Thoracic aorta (tissue), 2 donors: ENCODE measurements at places on chromosomes 16 and 17.
A peak's percentile ranks its signal among the peaks of the same experiment; 100 is the strongest.

DNA sequence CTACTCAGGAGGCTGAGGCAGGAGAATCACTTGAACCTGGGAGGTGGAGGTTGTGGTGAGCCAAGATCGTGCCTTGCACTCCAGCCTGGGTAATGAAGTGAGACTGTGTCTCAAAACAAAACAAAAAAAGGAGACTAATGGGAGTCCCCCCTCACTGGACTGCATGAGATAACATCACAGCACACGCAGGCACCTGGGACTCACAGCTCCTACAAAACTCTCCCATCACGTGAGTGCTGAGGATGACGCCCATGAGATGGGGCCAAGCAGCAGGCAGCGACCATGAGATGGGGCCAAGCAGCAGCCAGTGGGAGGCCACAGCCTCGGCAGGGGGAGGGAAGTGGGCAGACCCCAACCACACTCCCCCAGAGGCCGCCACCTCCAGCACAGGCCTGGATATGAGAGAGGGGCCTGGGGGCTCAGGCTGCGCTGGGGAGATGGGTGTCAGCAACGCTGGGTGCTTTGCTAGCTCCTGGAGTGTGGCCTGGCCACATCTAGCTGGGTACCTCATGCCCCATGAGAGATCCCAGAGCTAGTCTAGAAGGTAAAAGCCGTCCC lies 15.4 kb downstream of the DNAAF8 start:
- H3K27ac ChIP-seq: no peak overlapping the region
- H3K27me3 ChIP-seq: no peaks in the 10 kb centered on the region
- no peak for DNase-seq
- H3K4me1 ChIP-seq: peaks cover 13% of the 10 kb centered on the region
- H3K4me3 ChIP-seq: no peak overlapping the region

DNA sequence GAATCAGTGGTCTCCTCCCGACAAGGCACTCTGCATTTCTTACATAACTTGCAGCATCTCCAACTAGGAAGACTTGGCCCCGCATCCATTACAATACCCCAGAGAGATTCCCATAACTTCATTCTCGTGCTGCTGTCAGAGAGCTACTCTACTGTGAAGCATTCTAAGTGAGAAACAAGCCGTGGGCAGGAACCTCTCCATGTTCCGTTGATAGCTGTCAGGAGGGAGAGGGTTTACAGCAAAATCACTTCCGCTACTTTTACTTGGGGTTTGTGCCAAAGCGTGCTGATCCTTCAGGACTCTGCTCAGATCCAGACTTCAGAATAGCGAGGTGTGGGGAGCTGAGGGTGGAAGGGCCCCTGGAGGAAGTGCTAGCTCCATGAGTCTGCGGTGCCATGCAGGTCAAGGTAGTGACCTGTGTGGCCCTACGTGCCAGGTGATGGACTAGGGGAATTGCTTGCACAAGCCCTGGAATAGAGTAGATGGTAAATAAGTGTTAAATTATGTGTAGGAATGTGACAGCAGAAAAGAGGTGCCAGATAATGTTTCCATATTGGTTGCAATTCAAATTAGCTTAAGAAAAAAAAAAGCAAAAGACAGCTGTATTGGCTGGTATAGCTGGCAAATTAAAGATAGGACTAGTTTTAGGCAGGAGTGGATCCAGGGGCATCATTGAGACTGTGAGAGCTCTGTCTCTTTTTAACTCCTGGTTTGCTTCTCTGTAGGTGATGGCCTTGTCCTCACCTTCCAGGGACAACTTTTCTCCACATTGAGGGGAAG lies 358.5 kb upstream of the ERCC4 start:
- H3K36me3 ChIP-seq: no peaks in the 10 kb centered on the region
- no peak overlapping the region for H3K27ac ChIP-seq
- DNase-seq: no peak
- H3K27me3 ChIP-seq: no peaks in the 10 kb centered on the region
- H3K4me3 ChIP-seq: no peak overlapping the region
- no peaks in the 10 kb centered on the region for H3K4me1 ChIP-seq

GRCh38 chr17:69684251-69684650 lies 269.8 kb downstream of the MAP2K6 start:
- no peaks in the 10 kb centered on the region for H3K27me3 ChIP-seq
- no peaks in the 10 kb centered on the region for H3K4me1 ChIP-seq
- H3K4me3 ChIP-seq: no peak overlapping the region
- DNase-seq: no peak
- H3K27ac ChIP-seq: no peak overlapping the region
- no peaks in the 10 kb centered on the region for H3K36me3 ChIP-seq

DNA sequence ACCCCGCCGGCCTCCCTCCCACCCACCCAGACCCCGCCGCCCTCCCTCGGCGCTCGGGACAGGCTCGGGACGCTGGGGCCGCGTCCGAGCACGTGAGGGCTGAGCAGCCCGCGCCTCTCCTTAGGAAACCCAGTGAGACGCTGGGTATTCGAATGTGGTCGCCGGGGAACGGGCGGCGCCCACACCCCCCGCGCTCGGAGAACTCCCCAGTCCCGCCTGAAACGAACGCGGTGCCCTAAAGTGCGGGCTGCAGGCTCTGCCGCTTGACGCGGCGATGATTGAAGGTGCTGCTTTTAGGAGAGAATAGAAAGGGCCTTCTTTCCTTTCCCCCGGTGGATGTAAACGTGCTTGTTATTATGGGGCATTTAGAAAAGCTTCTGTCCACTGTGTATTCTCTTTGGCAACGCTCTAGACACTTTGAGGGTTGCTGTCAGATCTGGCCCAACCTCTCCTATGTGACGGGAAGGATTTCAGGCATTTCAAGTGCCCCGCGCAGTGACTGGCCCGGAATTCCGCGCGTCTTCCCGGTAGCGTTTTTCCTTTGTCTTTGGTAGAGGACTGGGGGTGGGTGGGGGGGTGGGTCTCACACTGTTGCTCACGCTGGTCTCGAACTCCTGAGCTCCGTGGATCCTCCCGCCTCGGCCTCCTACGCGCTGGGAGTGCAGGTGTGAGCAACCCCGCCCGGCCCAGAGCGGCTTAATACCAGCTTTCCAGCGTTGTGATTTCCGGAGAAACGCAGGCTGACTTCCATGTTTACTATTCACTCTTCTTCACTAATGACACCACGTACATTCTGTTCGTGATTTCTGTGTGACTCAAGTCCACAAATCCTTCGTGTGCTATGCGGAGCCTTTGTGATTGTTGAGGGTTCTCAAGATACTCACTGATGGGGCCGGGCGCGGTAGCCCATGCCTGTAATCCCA lies 21.8 kb upstream of the FOXK2 start:
- H3K4me1 ChIP-seq: peaks cover 34% of the 10 kb centered on the region
- H3K27me3 ChIP-seq: no peaks in the 10 kb centered on the region
- H3K27ac ChIP-seq: peak overlapping the region; percentile 70
- H3K4me3 ChIP-seq: peak overlapping the region; percentile 94
- no peak for DNase-seq

DNA sequence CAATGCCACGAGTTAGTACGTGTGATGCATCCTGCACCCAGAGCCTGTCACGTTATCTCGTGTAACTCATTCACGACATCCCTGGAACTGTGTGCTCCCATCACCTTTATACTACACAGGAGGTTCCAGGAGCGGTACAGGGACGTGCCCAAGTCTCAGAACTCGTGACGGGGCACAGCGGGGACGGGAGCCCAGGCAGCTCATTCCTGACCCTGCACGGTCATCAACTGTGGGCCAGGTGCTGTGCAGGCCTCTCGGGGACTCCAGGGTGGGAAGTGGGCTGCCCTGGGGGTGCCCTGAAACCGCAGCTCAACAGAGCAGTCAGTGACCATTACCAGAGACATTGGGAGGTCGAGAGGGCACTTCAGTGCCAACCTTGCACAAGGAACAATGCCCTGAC lies 11.1 kb upstream of the KIF19 start:
- H3K27me3 ChIP-seq: no peaks in the 10 kb centered on the region
- no peak for DNase-seq
- H3K4me3 ChIP-seq: no peak overlapping the region

GRCh38 chr16:53998966-53999522 lies 287.5 kb downstream of the IRX3 start:
- H3K36me3 ChIP-seq: peaks cover 2% of the 10 kb centered on the region
- no peak overlapping the region for H3K27ac ChIP-seq
- H3K27me3 ChIP-seq: no peaks in the 10 kb centered on the region

DNA sequence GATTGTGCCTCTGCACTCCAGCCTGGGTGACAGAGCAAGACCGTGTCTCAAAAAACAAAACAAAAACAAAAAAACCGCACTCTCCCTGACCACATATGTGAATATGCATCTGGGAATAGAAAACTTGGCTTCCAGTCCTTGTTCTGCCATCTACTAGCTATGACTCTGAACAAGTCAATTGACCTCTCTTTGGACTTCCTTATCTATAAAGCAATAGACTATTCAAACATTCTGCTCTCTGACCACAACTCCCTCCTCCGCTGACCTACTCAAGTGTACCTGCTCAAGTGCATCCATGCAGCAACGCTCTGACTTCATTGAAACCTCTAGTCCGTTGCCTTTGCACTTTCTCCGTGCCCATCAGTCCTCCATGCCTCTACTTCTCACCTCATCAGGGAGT lies 52.6 kb upstream of the KDM6B start:
- H3K27ac ChIP-seq: no peak overlapping the region
- H3K27me3 ChIP-seq: no peaks in the 10 kb centered on the region
- H3K4me3 ChIP-seq: no peak overlapping the region
- DNase-seq: no peak

GRCh38 chr16:49513040-49513439 lies 139.4 kb downstream of the C16orf78 start:
- H3K4me3 ChIP-seq: no peak overlapping the region
- no peaks in the 10 kb centered on the region for H3K4me1 ChIP-seq
- DNase-seq: no peak
- no peak overlapping the region for H3K27ac ChIP-seq
- no peaks in the 10 kb centered on the region for H3K27me3 ChIP-seq

GRCh38 chr17:54933921-54934320 lies 33.3 kb downstream of the TOM1L1 start:
- no peaks in the 10 kb centered on the region for H3K4me1 ChIP-seq
- no peaks in the 10 kb centered on the region for H3K27me3 ChIP-seq
- no peak for DNase-seq
- H3K27ac ChIP-seq: no peak overlapping the region
- H3K36me3 ChIP-seq: peaks cover 42% of the 10 kb centered on the region
- no peak overlapping the region for H3K4me3 ChIP-seq

- H3K27ac ChIP-seq: no peak overlapping the region
- no peak overlapping the region for H3K4me3 ChIP-seq
- no peaks in the 10 kb centered on the region for H3K36me3 ChIP-seq
- H3K4me1 ChIP-seq: peaks cover 4% of the 10 kb centered on the region
- H3K27me3 ChIP-seq: no peaks in the 10 kb centered on the region
- no peak for DNase-seq
These were observed 44.4 kb upstream of the ARL4D start for GRCh38 chr17:43354371-43354770.

DNA sequence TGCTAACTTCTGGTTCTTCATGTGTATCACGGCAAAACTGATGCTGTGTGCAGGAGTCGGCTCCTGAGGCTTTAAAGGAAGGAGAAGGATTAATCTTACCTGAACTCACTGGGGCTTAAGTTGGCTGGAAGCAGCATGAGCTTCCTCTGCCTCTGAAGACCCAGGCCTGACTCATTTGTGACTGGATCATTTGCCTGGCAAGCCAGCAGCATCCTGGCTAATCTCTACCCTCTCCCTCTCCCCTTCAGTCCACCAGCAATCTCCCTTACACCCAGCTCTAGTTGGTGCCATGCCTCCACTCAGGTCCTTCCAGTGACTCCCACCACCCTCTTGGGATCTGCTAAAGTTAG lies 150.3 kb downstream of the IRX3 start:
- no peak overlapping the region for H3K4me3 ChIP-seq
- no peak for DNase-seq
- no peak overlapping the region for H3K27ac ChIP-seq
- no peaks in the 10 kb centered on the region for H3K27me3 ChIP-seq
- H3K36me3 ChIP-seq: no peaks in the 10 kb centered on the region

DNA sequence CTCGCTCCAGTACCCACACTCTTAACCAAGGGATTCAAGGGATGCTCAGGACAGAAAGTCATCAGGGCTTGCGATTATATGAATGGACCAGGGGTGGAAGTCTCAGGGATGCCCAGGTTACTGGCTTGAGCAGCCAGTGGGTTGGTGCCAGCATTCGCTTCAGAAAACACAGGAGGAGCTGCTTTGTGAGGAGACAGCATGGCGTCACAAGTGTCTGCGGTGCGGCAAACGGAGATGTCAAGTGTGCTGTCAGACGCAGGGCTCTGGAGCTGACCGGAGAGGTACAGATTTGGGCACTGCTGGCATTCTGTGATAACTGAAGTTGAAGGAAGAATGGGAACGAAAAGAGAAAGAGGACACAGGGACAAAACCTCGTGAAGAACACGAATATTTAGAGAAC lies 4.1 kb downstream of the MARCHF10 start:
- H3K36me3 ChIP-seq: no peaks in the 10 kb centered on the region
- no peak overlapping the region for H3K27ac ChIP-seq
- DNase-seq: no peak
- no peaks in the 10 kb centered on the region for H3K27me3 ChIP-seq
- H3K4me1 ChIP-seq: peaks cover 6% of the 10 kb centered on the region

GRCh38 chr16:75385507-75386152 lies 47.7 kb downstream of the CFDP1 start:
- H3K27me3 ChIP-seq: no peaks in the 10 kb centered on the region
- no peak overlapping the region for H3K27ac ChIP-seq
- DNase-seq: no peak
